ENCODE measurements at places on chromosomes 4 and X.

- DNase-seq, result no peak
These were observed 216.4 kb downstream of the CHIC2 start for GRCh38 chr4:53847965-53848364.

- DNase-seq, result no peak
These were observed 159.0 kb downstream of the GASK1B start for GRCh38 chr4:158013858-158014257.

GRCh38 chr4:85762529-85762871 lies 287.6 kb downstream of the ARHGAP24 start:
- no peak for DNase-seq

- no peak for DNase-seq
These were observed 41.8 kb downstream of the GASK1B start for GRCh38 chr4:158131027-158131426.

DNA sequence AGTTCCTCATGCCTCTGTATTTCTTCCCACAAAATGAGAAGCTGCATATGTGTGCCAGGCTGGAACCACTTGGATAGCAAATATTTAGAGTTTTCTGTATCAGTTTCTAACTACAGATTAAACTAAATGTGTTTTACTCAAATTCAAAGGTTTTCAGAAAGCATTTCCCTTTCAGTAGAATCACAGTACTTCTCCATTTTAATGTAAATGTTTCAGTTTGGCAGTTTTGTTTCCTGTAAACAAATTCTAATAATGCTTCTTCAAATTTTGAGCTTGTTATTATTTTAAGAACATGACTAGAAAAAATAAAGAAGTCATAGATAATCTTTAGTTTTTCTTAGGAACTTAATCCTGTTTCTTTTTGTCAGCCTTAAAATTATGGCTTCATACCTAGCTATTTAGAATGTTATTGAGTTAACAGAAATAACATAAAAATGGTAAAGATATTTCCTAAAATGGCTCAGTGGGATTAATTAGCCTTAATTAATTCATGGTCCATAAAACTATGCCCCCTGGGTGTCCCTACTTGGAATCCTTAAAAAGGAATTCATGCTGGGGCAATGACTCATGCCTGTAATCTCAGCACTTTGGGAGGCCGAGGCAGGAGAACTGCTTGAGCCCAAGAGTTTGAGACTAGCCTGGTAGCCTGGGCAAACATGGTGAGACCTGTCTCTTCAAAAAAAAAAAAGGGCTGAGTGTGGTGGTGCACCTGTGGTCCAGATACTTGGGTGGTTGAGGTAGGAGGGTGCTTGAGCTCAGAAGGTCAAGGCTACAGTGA lies 83.8 kb upstream of the GPR34 start:
- DNase-seq, result no peak

DNA sequence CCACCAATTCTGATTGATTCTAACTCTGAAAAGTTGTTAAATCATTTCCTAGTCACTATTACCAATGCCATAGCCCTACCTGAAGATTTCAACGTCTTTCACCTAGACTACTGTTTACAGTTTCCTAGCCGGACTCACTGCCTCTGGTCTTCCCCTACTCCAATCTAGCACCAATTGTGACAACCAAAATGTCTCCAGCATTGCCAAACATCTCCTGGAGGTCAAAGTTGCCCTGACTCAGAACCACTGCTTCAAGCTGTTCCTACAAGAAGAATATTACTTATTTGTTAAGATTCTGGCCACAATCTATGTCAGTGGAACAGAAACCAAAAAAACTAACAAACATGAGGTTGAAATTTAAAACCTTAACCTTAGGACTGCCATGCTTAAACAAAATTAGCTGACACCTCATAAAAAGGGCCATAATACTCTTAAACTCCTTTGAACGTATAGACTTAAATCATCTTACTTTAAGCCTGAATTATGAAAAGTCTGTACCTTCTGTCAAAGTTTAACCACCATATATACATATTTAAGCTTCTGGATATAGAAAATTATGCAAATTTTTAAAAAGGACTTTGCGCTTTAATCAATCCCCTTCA lies 2.1 kb downstream of the PDS5A start:
- DNase-seq, result no peak

DNA sequence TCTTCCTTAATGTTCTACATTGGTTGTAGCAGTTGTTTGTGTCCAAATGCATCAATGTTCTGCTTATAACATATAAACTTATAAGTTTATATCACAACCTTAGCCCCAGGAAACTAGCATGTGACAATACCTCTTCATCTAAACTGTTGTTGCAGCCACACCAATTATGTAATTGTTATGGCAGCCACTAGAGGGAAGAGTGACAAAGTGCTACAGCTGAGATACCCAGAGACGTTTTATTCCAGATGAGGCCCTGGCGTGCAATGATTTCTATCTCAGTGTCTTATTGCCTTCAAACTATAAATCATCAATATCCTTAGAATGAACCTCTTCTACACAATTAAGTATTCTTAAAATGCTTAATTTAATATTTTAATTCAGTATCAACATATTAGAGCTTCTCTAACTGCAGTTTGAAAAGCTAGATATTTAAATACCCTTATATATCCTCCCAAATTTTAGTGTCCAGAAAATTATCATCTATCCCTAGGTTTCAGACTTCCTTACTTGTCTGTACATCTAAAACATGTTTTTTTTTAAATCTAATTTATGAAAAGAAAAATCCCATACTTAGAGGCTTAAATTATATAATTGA lies 171.6 kb downstream of the PCDH10 start:
- DNase-seq, result peak; percentile 48

GRCh38 chr4:89259301-89260028 lies 48.1 kb downstream of the GPRIN3 start:
- no peak for DNase-seq

- DNase-seq, result no peak
These were observed 79.4 kb downstream of the RLIM start for GRCh38 chrX:74535086-74535407.

GRCh38 chrX:26670521-26670920 lies 454.6 kb downstream of the MAGEB5 start:
- DNase-seq, result no peak

DNA sequence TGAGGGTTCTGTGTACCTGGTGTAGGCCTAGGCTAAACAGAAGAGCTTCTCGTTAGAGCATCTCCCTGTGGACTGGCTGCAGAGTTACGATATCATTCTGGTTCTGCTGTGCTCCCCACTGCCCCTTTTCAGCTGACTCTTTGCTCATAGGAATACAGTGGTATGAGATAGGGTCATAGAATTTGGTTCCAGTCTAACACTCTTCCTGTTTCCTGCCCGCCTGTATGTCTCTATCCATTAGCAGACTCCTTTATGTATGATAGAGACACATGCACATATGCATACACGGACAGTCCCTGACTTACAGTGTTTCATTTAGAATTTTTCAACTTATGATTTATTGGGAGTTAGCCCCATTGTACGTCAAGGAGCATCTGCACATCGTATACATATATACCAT lies 15.3 kb downstream of the RNF4 start:
- no peak for DNase-seq

GRCh38 chr4:78058591-78059523 lies 1.7 kb downstream of the FRAS1 start:
- peak; percentile 5 for DNase-seq

GRCh38 chr4:8156617-8157016 lies 2.0 kb downstream of the ABLIM2 start:
- DNase-seq, result peak; percentile 24

DNA sequence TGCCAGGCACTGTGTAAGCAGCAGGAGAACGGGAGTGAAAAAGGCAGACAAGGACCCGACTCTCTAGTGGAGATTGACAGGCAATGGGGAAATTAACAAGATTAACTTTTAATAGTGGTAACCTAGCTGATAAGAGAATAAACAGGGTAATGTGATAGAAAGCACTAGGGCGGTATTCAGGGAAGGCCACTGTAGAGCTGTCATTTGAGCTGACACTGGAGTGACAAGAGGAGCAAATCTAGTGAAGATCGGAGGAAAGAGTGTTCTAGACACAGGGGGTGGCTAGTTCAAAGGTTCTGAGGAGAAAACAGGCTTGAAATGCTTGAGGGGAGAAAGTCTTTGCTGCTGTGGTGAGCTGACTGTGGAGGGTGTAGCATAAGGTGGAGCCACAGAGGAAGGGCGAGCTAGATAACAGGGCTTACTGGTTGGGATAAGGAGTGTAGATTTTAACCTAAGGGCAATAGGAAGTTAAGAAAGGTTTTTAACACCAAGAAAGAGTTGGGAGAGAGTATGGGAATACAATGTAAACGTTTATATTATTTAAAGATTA lies 122.8 kb downstream of the SLC10A7 start:
- DNase-seq, result no peak

DNA sequence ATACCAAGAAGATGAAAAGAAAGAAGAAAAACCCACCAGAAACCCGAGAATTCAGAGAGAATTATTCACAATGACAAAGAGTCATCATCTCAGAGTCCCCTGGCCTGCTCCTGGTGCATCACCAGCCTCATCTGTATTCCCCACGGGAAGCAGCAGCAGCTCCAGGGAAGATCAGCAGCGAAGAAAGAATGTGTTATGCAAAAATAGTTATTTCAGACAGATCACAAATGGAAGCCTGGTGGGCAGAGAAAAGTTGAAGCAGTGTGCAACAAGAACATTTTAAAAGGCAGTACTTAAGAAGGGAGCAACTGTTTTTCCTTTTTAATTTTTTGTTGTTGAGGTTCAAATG lies 189.2 kb downstream of the PPP3CA start:
- no peak for DNase-seq

GRCh38 chr4:165826166-165826565 lies 46.9 kb upstream of the TLL1 start:
- no peak for DNase-seq

- DNase-seq, result no peak
These were observed 360.9 kb downstream of the PRDM5 start for GRCh38 chr4:120561648-120562047.

DNA sequence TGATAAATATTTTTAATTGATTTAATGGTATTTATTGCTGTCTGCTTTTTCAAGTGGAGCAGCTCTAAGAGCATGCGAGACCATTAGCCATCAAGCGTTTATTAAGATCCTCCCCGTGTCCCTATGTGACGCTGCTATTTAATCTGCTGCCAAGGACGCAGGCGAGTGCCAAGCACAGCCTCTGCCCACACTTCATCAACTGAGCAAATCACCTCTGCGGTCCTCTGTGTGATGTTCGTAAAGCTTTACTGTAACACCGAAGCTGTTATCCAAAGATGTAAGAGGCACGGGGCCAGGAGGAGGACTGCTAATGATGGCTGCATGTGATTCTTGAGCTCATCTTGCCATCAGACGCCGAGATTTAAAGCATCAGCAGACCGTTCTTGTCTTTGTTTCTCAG lies 79.5 kb downstream of the STOX2 start:
- DNase-seq, result no peak

DNA sequence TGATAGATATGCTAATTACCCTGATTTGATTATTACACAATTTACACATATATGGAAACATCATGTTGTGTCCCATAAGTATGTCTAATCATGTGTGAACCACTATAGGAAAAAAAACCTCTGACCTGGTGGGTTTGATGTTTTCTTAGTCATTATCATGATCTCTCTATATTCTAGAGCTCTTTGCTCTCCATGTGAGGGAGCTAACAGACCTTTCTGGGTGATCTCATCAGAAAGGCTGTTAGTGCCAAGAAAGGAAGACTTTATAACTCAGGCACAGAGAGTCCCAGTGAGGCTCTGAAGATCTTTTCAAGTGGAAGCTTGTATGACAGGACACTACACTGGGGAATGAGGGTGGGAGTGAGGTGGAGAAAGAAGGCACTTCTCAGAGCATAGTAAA lies 527.7 kb upstream of the MAGEB2 start:
- peak; percentile 48 for DNase-seq

GRCh38 chrX:109732017-109732801 lies 848 bp downstream of the ACSL4 start:
- no peak for DNase-seq

DNA sequence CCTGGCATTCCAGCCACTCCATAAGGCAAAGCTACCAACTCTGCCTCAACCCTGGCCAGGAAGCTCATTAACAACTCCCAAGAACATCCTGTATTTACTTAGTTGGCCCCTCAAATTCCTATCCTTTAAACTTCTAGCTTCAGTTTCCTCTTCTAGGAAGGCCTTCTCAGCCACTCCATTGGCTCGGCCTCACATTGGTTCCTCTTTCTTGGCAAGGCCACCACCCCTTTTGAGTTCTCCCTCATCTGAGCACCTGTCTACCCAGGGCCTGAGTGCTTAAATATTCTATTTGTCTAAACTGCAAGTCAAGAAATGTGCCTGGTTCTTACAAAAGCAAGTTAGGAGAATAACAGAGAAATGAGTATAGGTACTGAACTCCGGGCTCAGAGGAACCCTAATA lies 10.0 kb downstream of the SMC1A start:
- no peak for DNase-seq

GRCh38 chr4:108370291-108371141 lies 201.8 kb upstream of the LEF1 start:
- DNase-seq, result no peak

GRCh38 chrX:9207142-9207541 lies 173.2 kb upstream of the FAM9B start:
- DNase-seq, result no peak

- no peak for DNase-seq
These were observed 1285.4 kb downstream of the PCDH18 start for GRCh38 chr4:136246876-136247275.

DNA sequence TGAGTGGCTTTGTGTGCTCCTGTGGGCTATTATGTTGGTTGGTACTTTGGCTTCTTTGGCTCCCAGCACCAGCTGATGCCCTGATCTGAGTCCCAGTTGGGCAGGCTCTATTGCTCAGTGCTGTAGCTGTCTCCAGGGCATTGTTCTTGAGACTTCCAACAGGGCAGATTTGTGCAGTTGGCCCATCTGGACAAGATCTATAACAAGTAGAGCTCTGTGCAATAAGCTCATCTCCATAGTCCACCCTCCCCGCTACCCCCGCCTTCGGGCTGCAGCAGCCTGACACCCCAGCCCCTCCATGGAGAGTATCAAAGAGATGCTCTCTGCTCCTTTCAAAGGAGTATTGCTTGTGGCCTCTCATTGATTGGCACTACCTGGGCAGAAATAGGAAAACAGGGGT lies 5.8 kb upstream of the TMEM31 start:
- DNase-seq, result no peak

GRCh38 chr4:157838366-157838765 lies 334.5 kb downstream of the GASK1B start:
- DNase-seq, result no peak

GRCh38 chr4:176360446-176360845 lies 40.7 kb downstream of the SPCS3 start:
- DNase-seq, result no peak

DNA sequence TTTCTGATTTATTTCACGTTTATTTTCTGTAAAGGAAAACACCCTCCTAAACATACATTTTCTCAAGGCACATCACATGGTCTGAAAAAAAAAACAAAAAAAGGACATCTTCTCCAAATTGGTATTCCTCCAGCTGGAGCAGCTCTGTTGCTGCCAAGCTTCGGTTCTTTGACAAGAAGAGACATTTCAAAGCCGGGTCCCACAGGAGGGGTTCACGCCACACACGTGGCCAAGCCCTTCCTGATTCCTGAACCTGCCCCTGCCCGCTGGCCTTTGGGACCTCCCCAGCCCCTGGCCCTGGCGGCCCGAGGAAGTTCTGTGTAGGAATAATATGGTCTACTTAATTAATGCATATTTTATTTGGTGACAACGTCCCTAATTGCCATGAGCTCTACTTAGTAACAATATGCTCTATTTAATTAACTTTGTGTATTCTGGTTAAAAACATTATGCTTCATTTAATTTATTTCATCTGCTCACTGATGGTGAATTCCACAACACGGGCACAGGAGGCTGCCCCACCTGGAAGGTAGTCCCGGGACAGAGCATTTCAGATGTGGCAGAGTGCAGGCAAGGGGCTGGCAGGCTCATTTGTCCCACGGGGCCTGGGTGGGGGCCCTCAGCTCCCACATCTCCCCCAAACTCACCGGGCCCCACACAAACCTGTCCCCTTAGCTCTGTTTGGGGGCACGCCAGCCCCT lies 5.4 kb upstream of the RGS12 start:
- no peak for DNase-seq
